ENCODE measurements at places on chromosomes 5 and 9.

GRCh38 chr5:150498971-150499370 lies 9.0 kb upstream of the NDST1 start:
- DNase-seq, result no peak

DNA sequence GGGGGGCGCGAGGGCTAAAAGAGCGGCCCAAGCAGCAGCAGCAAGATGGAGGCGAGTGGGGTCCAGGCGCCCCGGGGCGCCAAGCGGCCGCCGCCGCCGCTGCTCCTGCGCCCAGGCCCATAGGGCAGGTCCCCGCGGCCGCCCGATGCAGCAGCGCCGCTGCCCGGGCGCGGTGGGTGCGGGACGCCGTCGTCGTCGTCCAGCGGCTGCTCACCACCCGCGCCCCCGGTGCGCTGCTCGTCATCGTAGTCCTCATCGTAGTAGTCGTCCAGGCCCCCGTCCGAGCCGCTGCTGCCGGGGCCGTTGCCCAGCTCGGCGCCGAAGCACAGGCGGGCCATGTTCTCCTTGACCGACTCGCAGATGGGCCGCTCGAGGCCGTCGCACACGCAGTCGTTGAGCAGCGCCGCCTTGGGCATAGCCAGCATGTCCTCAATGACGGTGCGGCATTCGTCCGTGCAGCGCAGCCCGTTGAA lies 1.5 kb downstream of the GAS1 start:
- DNase-seq, result peak; percentile 67

GRCh38 chr5:147986134-147986757 lies 77.5 kb upstream of the SPINK5 start:
- DNase-seq, result no peak

DNA sequence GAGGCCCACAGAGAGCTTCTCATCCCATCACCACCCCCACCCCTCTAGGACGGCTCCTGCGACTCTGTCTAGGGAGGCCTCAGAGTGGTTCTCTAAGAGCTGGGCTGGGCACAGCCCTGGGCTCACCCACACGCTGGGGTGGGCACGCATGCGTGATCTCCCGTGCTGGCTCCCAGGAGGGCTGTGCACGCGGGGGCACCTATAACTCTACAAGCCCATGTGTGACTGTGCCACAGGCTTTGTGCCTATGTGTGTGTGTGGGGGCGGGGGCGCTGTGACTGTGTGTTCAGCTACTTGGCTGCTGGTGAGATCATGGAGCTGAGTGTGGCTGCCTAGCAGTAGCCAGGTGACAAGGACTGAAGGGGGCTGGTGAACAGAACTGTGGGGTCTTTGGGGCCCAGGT lies 32.2 kb downstream of the NDUFA8 start:
- no peak for DNase-seq

- no peak for DNase-seq
These were observed 106.7 kb downstream of the PCSK5 start for GRCh38 chr9:75997206-75997605.

DNA sequence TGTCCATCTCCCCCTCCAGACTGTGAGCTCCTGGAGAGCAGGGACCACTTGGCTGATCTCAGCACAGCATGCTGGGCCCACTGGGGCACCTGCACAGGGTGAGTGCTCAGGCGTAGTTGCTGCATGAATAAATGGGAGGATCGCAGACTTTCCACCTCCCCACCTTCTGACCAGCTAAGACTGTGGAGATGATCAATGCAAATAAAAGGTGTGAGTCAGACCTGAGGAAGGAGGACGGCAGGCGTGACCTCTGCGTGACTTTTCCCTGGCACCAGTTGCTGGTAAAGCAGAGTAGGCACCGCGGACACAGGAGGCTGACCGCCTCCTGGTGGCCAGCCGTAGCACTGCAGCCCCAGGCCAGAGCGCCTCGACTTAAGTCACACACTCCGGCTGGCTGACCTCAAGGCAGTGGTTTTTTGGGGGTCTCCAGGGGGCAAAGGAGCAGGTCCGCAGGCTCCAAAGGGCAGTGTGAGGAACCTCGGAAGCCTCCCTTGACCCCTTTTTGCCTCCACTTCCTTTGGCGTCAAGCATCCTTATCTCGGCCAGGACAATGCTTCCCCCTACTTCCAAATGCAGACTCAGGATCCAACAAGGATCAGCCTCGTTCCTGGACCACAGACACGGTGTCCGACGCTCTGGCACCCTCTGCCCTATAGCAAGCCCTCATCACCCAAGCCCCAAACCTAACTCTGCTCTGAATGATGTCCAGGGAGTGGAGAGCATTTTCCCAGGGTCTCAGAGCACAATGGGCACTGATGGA lies 12.7 kb upstream of the TDRD7 start:
- no peak for DNase-seq

- DNase-seq, result no peak
These were observed 1.9 kb downstream of the DIPK1B start for GRCh38 chr9:136714096-136714892.

DNA sequence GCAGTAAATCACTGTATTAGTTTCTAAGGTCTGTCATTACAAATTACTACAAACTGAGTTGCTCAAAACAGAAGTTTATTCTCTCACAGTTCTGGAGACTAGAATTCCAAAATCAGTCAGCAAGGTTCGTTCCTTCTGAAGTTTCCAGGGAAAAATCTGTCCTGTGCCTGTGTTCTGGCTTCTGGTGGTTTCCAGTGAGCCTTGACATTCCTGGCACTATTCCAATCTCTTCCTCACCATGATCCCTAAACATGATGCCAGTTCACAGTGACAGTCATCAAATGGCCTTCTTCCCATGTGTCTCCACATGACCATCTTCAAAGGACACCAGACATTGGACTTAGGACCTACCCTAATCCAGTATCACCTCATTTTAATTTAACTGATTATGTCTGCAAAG lies 351.4 kb downstream of the PLK2 start:
- no peak for DNase-seq

GRCh38 chr5:134436523-134437339 lies 25.1 kb upstream of the CDKN2AIPNL start:
- no peak for DNase-seq

GRCh38 chr5:59446356-59446755 lies 447.2 kb downstream of the PDE4D start:
- no peak for DNase-seq

Measured in substantia nigra (tissue), 51 donors.